Activated CD4-positive, alpha-beta T cell treated with anti-CD3 and anti-CD28 coated beads, Interleukin-2, amount 10 ng/mL, durations not matched to agents 7 days and 5 days (primary cell): ENCODE measurements at places on chromosomes 3 and 15. TPM values are rescaled to one million over a fixed set of nuclear protein-coding genes. Genes with fewer than 3 reads are reported as not detected.

DNA sequence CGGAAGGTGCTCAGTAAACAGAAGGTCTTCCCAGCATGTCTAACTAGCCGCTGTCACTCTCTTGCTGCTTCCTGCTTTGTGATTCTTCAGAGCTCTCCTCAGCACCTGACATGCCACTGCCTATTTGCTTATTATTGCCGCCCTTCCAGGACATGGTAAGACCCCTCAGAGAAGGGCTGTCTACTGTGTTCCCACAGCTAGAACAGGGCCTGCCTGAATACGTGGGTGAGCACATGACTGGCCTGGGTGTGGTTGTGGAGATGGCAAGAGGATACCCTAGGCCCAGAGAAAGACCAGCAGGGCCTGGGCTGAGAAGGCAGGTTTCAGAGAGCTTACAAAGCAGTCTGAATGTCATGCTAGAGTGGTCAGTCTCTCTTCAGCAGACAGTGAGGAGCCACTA is 2.4 kb upstream of the EPHB1 start:
- no peak for DNase-seq

Gene PSTPIP1
- total RNA-seq = 135 TPM

Gene MYLK
- total RNA-seq = 0.15 TPM

Gene C2CD4A
- total RNA-seq = not detected

- DNase-seq = no peak
These were observed 53.1 kb downstream of the SPSB4 start for GRCh38 chr3:141104151-141104821.

- DNase-seq = no peak
These were observed 58.8 kb upstream of the ARL6 start for GRCh38 chr3:97705764-97706163.

- DNase-seq = no peak
These were observed 107.3 kb downstream of the MINAR1 start for GRCh38 chr15:79539401-79539800.

Gene ZNF860
- total RNA-seq = not detected

Gene GOLGA8R
- total RNA-seq = 2.7 TPM

GRCh38 chr3:129576514-129577352 is 29.7 kb downstream of the PLXND1 start:
- peak; percentile 56 for DNase-seq

- no peak for DNase-seq
These were observed 274.0 kb upstream of the TGFBR2 start for GRCh38 chr3:30332196-30333021.

- DNase-seq = no peak
These were observed 480.7 kb downstream of the FHIT start for GRCh38 chr3:60770532-60770931.

Gene NEK10
- 0.79 TPM for total RNA-seq

GRCh38 chr15:77021803-77022381 is 27.0 kb downstream of the PSTPIP1 start:
- peak; percentile 71 for DNase-seq

Gene CAMP
- total RNA-seq = not detected

Gene TERC
- 1.8 TPM for total RNA-seq

- no peak for DNase-seq
These were observed 23.3 kb upstream of the NFKBIZ start for GRCh38 chr3:101825904-101826445.

Gene LRRIQ4
- total RNA-seq = not detected

Gene QTRT2
- 28.7 TPM for total RNA-seq

Gene ASB14
- total RNA-seq = not detected

GRCh38 chr3:176352716-176353334 is 844.5 kb downstream of the TBL1XR1 start:
- no peak for DNase-seq

DNA sequence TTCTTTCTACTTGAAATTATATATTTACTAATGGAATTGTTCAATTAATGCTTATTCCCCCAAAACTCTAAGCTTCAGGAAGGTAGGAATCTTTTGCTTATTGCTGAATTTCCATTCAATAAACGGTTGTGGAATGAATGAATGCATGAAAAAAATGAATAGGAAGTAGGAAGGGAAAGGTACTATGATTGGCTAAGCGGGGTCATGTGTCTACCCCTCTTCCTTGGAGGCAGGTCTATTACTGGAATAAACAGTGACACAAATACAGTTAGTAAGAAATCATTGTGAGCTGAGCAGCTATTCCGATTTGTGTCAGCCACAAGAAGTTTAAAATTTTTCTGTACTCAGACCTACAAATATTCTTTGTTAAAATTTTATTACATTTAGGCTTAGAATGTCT is 10.5 kb upstream of the TRA2B start:
- DNase-seq = no peak

DNA sequence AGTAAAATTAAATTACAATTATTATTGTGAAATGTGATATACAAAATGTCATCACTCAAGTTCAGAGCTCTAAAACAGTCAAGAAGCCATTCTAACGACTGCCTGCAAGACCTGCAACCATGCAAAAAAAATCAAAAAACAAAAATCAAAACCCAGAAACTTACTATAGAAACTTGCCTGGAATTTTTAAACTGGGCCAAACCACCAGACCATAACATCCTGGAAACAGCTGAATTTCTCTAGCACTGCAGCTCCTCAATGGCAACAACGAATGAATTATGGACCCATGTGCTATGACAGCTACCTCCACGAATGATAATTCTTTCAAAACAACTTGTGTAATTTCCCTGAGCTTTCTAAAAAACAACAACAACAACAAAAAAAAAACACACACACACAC is 130.0 kb upstream of the KCNMB2 start:
- DNase-seq = no peak

DNA sequence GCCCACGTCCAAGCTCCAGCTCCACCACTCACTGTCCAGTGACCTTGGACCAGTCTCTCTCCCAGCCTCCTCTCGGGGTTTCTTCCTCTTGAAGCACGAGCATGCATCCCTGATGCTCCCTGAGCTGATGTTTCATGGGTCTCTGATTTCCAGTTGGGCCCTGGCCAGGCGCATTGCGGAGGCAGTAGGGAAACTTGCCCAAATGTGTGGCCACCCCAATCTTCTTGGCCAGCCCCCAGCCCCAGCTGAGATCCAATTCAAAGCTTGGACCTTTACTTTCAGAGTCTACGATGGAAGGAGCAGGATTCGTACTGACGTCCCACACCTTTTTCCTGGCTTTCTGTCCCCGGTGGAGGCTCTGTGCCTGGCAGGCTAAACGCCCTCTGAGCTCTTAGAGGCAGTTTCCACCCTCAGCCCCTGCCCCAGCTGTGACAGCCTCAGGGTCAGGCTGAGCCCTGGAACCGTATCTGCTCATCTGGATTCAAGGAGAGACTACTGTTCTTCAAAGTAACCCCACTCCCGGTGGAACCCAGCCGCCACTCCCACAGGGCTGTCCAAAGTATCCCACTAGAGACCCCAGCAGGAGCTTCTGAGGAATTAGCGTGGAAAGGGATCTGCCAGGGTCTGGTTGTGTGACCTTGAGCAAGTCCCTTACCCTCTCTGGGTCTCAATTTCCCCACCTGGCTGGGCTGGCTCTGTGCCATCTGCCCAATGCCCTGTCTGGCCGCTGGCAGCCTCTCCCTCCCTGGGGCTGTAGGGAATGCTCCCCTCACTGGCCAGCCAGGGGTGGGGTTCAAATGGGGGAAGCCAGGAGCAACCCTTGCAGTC is 37.4 kb downstream of the CPN2 start:
- no peak for DNase-seq

DNA sequence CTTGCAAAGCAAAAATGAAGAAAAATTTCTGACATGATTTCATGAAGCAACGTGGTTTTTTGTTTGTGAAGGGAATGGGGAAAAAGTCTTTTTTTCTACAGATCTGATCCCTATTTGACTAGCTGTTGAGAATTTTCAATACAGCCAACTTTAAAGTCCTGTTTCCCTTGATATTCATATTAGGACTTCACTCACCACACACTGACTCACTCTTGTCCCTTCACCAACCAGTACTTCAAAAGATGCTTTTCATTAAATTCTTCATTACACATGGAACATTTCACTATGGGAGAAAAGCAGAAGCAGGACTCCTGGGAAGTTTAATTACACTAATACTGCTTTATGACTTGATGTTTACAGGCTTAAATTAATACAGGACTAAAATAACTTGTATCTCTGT is 16.6 kb downstream of the TRANK1 start:
- DNase-seq = no peak
